ENCODE measurements at places on chromosomes 12 and 14.

DNA sequence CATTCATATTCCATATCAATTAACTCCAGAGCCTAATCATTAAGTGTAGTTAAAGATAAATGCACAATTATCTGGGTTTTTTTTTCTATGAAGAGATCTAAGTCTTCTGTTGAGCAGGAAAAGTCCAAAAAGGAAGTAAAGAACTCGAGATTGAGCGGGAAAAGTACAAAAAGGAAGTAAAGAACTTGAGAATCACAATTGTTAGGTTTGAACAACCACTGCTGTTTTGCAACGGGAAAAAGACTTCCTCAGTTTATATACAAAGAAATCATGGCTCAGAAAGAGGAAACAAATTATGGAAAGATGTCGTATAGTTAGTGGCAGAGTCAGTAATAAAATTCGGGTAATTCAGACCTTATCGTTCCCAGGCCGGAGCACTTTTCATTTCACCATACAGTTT, 63.3 kb downstream of the PPP1R12A start:
- DNase-seq: no peak

- DNase-seq: no peak
These were observed 55.6 kb upstream of the ISM2 start for GRCh38 chr14:77554207-77554606.

- DNase-seq: no peak
These were observed 138.0 kb downstream of the ETV6 start for GRCh38 chr12:11787437-11787836.

- no peak for DNase-seq
These were observed 98.4 kb downstream of the APAF1 start for GRCh38 chr12:98743362-98743953.

GRCh38 chr14:34680806-34681479, 33.5 kb downstream of the CFL2 start:
- peak; percentile 77 for DNase-seq
